HuH-7 (cell line): ENCODE measurements at places on chromosomes 12 and 14.

GRCh38 chr14:76953311-76953945, 75.1 kb downstream of the IRF2BPL start:
- no peak for DNase-seq

- no peak for DNase-seq
Observed at GRCh38 chr12:4220536-4221257, 52.9 kb upstream of the CCND2 start.

DNA sequence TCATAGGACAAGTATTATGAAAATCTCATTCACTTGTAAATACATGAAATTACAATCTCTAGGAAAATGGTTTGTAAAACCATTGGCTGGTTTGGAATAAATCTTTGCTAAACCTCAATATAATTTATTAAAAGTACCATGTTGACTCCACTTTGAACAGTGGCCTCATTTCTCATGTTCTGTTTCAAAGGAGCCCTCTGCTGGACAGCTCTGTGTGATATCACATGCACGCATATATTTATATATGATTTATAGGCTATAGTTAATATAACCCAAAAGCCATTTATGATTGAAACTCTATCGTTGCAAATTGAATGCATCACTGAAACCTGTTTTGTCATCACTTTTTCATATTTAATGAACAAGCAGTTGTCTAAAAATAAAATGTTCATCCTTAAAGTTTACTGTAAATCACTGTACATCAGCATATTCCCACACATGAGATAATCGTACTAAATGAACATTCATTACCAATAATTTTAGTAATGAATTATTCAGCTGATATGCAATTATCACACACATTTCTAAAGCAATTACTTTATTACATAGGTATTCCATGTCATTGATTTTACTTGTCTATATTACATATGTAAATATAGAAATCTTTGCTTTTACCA, 493.8 kb downstream of the NPAS3 start:
- DNase-seq = no peak

GRCh38 chr12:11059041-11059440, 3.1 kb downstream of the TAS2R46 start:
- DNase-seq = no peak

DNA sequence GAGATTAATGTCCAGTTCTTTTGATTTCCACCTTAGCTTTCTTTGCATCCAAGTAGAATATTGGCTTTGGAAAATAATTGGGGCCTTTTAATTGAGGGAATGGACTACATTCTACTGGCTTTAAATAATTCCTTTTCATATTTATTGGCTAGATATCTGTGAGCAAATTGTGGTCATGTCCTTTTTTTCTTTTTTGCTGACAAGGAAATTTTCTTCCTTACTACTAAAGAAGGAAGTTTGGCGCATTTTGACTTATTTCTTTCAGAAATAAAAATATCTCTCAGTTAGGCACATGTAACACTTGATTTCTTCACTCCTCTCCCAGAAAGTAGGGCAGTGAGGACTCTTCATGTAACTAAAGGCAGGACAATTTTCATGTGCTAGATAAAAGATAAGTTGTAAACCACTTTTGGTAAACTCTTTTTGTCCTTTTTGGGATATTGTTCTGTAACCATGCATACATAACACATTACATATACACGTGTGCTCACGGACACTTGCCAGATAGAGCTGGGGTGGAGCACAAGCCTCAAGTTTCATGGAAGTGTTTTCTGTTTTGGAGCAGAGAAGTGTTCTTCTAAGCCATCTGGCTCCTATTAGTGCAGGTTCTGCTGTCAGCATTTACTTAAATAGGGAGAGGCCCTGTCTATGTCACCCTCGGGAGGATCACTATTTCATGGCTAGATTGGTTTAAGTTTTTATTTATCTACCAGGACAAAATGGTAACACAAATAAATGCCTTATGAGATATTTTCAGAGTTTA, 85.1 kb upstream of the LRIG3 start:
- DNase-seq = no peak

GRCh38 chr14:38745861-38746260, 357.2 kb downstream of the SEC23A start:
- DNase-seq = no peak

- DNase-seq = peak; percentile 83
Observed at GRCh38 chr12:113479590-113480335, 8.1 kb upstream of the LHX5 start.

DNA sequence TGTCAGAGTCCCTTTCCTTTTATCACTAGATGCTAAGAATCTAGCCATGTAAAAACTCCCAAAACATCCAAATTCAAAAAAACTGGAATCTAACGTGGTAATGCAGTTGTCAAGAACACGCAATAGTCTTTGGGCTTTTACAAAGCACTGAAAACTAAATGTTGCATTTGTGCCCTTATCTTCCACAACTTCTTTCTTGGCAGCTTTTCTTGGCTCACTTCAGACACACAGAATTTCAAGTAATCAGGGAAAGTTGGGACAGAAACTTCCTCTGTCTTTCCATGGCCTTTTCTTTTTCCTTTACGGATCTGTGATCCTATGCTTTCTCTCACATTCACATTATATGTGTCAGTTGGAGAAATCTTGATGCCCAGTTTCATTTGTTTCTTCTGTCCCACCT, 136.0 kb downstream of the CRADD start:
- DNase-seq = no peak

- no peak for DNase-seq
Observed at GRCh38 chr12:59619461-59620240, 23.8 kb downstream of the SLC16A7 start.

DNA sequence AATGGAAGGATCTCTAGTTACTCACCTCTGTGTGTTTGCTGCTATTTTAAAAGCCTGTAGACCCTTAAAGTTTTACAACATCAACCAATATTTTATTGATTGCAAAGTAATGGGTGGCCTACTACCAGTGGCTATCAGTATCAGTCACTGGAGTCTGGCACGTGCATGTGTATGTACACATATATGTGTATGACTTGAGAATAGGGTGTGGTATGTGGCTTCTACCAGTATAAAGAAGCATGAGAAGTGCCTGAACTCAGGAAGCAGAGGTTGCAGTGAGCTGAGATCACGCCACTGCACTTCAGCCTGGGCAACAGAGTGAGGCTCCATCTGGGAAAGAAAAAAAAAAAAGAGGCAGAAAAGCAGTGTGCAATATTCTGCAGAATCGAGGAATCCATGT, 45.5 kb upstream of the GAS2L3 start:
- DNase-seq = no peak
